ENCODE measurements at places on chromosomes 5 and 9. TPM values are rescaled to one million over a fixed set of nuclear protein-coding genes. Genes with fewer than 3 reads are reported as not detected.
A peak's percentile ranks its signal among the peaks of the same experiment; 100 is the strongest.

GRCh38 chr5:97076098-97076497 is 66.3 kb downstream of the LIX1 start:
- DNase-seq, result no peak

GRCh38 chr9:33042473-33042872 is 17.4 kb downstream of the DNAJA1 start:
- DNase-seq, result no peak

Gene MELK
- polyA plus RNA-seq, result 8.5 TPM

Gene SLC24A2
- polyA plus RNA-seq, result 1.2 TPM

DNA sequence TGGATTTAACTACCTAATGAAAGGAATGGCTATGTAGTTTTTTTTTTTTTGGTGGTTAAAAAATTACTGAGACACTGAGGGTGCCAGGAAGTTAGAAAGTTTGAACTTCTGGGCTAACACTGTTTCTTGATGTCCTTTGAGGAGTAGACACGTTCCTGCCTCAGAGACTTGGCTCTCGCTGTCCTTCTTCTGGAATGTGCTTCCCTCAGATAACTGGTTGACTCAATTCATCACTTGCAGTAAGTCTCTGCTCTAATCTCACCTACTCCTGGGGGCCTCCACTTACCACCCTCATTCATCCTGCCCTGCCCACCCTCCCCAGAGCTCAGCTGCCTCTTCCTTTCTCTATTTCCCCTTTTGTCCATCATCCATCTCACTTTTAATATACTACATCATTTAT is 167.0 kb downstream of the YTHDC2 start:
- DNase-seq, result no peak

DNA sequence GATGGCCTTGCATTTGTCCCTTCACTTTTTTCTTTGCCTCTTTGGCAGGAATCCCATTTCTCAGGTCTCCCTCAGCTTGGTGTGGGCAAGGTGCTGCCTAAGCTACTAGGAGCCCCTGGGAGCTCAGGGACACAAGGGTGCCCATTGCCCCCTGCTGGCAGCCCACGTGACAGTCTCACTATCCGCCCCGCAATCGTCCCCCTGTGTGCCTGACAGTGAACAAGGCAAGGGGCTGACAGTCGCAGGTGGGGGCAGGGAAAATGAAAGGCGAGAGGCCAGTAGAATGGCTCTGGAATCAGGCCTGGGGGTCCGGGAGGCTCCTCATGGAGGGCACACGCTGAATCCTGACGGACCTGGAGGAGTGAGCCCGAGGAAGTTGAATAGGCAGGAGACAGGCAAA is 2.0 kb upstream of the PCDH12 start:
- DNase-seq, result no peak

Gene CMBL
- 110 TPM for polyA plus RNA-seq

DNA sequence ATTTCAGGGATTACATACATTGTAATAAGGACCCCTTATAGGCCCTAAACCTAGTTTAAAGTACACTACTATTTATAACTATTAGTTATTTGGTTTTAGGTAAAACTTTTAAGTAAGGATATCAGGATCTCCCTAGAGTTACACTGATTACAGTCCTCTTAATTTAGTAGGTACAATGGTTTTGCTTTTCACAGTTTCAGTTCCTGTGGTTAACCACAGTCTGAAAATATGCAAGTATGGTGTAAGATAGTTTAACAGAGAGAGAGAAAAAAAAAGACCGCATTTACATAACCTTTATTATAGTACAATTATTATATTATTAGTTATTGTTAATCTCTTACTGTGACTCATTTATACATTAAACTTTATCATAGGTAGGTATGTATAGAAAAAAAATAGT is 725.3 kb upstream of the PTPRD start:
- DNase-seq, result no peak

- peak; percentile 23 for DNase-seq
These were observed 363.9 kb upstream of the SEMA6A start for GRCh38 chr5:116938488-116938887.

Gene PCDHA13
- polyA plus RNA-seq, result 0.21 TPM

GRCh38 chr5:14996997-14997396 is 125.4 kb upstream of the ANKH start:
- DNase-seq, result no peak

- peak; percentile 10 for DNase-seq
These were observed 1.6 kb downstream of the TSLP start for GRCh38 chr5:111072949-111073682.

Gene GFI1B
- 0.56 TPM for polyA plus RNA-seq

- no peak for DNase-seq
These were observed 177.4 kb downstream of the NTRK2 start for GRCh38 chr9:84846906-84847305.

GRCh38 chr5:80282054-80282453 is 26.2 kb upstream of the SERINC5 start:
- DNase-seq, result no peak

DNA sequence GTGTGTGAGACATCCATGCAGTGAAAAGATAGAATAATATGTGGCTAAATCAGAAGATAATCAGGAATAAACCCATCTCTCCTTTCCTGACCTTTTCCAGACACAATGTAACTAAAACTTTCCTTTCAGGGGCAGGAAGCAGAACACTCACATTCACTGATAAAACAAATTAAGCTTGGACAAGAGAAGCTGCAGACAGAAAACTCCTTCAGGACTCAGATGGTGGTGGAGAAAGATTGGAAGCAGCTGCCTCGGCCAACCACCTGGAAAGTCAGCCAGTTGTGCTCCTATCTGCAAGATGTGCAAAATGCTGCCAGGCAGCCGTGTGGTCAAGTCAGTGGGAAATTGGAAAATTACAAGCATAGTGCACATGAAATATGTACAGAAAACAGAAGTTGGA is 26.9 kb downstream of the RASEF start:
- no peak for DNase-seq

- no peak for DNase-seq
These were observed 3.1 kb downstream of the CYSTM1 start for GRCh38 chr5:140178086-140178410.

Gene BTNL8
- not detected for polyA plus RNA-seq

DNA sequence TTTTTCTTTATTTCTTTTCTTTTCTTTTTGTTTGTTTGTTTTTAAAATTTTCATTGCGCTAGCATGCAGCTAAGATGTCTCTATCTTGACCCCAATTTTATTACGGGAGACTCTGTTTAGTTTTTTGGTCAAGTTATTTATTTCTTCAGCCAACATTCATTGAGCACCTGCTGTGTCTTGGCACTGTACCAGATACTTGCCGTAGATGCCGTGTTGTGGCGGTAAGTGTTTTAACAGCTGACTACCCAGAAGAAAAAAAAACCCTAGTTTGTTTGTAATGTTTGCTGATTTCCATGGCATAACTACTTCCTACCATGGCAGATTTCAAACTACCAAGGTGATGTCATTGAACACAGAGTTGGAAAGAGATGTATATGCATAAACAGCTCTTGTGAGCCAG is 65.0 kb downstream of the UGCG start:
- no peak for DNase-seq

Gene PLAC8L1
- polyA plus RNA-seq, result 1.3 TPM

Gene ZDHHC11B
- polyA plus RNA-seq, result 7.3 TPM

GRCh38 chr9:127380479-127380878 is 16.5 kb upstream of the SLC2A8 start:
- no peak for DNase-seq

DNA sequence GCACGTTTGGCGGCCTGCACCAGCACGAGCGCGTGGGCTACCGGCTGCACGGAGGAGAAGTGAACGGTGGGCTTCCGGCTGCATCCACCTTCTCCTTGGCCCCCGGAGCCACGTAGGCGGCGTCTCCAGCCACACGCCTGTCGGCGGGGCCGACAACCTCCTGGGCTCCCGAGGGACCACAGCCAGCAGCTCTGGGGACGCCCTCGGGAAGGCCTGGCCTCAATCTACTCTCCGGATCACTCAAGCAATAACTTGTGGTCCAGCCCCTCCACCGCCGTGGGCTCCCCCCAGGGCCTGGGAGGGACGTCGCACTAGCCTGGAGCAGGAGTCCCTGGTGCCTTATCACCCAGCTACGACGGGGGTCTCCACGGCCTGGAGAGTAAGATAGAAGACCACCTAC is 73.7 kb downstream of the INSL6 start:
- no peak for DNase-seq

DNA sequence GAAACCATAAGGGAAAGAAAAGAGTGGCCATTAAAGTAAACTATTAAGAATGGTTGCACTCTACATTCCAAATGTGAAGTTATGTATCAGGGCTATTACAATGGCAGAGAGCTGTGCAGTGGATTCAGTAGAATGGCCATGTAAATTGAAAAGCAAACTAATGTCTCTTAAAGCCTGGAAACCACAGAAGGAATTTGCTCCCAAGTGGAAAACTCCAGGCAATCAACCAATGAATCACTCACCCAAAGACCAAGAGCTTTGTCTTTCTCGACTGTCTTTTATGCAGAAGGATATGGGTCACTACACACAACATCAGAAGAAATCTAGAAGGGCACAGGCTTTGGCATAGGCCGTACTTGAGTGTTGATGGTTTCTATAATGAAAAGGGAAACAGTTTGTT is 114.9 kb downstream of the TLE1 start:
- DNase-seq, result no peak

DNA sequence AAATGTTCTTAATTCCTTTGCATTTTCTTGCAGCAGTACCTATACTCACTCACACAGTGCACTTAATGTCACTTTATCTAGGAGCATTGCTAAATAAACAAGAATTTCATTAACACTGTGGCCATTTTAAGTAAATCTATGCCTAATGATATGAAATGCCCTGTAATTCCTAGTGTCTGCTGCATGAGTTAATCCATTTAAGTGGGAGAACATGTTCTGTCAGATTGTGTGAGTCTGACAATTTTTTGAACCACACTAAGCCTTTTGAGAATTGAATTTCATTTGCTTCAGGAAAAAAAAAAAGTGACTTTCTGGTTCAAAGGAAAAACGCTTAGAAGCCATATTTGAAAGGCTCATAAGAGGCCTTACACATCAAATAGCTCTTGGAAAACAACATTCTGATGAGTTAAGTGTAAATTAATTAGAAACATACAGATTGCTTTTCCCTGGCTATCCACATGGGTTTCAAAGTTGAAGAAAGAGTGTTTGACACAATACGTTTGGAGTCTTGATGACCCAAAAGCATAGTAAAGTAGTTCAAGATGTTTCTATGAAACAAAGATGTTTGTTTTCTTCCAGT is 446.7 kb upstream of the GRAMD2B start:
- no peak for DNase-seq

- no peak for DNase-seq
These were observed 48.1 kb upstream of the CLPTM1L start for GRCh38 chr5:1392801-1393565.

Gene MARCHF3
- 6.2 TPM for polyA plus RNA-seq

- no peak for DNase-seq
These were observed 409.6 kb downstream of the SH3GL2 start for GRCh38 chr9:17988489-17988888.

Gene MYMK
- polyA plus RNA-seq, result 82.7 TPM

DNA sequence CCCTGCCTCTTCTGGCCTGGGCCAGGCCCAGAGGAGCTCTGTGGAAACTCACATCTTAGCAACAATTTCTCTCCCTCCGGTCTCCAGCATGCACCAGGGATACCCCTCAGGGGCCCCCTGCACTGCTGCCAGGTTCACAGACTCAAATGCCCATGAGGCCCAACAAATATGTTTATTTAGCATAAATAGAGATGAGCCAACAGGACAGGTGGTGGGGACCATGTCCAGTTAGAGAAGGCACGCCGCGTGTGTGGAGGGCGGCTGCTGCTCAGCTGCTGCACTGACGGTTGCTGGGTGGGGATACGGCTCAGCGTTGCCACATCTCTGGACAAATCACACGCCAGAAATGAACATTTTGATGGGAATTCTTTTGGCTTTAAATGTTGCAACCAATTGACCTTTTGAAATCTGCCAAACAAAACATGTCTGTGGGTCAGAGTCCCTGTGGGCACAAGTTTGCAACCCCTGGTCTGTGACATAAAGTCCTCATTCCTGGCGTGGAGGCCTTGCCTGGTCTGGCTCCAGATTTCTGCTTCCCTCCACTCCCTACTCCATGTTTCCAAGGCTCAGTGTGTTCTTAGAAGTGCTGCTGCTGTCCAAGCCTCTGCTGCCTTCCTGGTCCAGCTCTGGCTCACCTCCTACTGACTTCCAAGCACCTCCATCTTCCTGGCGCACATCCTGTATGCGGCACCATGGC is 88.9 kb downstream of the AMBP start:
- DNase-seq, result peak; percentile 75

DNA sequence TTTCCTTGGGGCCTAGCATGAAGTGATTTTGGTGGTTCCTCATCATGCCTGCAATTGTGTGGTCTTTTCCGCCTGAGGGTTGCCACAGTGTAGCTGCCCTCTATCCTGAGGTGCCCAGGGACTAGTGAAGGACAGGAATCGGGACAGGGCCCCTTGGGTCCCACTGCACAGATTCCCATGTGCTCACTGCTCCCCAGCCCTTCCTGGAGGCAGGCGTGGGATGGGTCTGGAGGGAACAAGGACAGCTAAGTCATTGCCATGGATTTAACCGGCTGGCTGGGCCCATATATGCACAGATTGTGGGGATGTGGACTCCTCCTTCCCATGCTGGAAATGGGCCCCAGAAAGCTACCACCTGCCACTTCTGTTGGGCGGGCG is 122.3 kb upstream of the PITX1 start:
- no peak for DNase-seq
